ENCODE measurements at places on chromosomes 12 and 14. TPM values are rescaled to one million over a fixed set of nuclear protein-coding genes. Genes with fewer than 3 reads are reported as not detected.

Gene RAD9B
- total RNA-seq: 4.8 TPM

Gene VWF
- total RNA-seq: 187 TPM

Gene IL22
- not detected for total RNA-seq

DNA sequence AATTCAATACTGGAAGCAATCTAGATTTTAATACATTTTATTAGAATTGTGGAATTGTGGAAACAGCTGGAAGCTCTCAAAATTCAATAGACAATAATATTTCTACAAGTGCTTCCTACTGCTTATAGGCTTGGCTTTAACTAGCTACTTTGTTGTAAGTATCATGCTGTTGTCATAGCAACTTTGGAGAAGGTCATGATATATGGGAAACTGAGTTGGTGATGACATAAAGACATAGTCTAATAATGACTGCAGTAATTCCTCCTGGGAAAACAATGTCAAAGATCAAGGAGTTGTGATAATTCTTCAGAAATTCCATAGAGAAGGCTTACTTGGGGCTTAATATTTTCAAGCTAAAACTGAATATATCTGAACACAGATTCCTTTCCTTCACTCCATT lies 266.6 kb downstream of the KIF21A start:
- no peak overlapping the region for H3K27ac ChIP-seq
- no peaks in the 10 kb centered on the region for H3K4me1 ChIP-seq
- H3K27me3 ChIP-seq: no peaks in the 10 kb centered on the region

- peaks cover 29% of the 10 kb centered on the region for H3K27me3 ChIP-seq
- no peak for DNase-seq
- no peaks in the 10 kb centered on the region for H3K36me3 ChIP-seq
- H3K27ac ChIP-seq: no peak overlapping the region
These were observed 449 bp upstream of the SLC24A4 start for GRCh38 chr14:92322516-92322915.

DNA sequence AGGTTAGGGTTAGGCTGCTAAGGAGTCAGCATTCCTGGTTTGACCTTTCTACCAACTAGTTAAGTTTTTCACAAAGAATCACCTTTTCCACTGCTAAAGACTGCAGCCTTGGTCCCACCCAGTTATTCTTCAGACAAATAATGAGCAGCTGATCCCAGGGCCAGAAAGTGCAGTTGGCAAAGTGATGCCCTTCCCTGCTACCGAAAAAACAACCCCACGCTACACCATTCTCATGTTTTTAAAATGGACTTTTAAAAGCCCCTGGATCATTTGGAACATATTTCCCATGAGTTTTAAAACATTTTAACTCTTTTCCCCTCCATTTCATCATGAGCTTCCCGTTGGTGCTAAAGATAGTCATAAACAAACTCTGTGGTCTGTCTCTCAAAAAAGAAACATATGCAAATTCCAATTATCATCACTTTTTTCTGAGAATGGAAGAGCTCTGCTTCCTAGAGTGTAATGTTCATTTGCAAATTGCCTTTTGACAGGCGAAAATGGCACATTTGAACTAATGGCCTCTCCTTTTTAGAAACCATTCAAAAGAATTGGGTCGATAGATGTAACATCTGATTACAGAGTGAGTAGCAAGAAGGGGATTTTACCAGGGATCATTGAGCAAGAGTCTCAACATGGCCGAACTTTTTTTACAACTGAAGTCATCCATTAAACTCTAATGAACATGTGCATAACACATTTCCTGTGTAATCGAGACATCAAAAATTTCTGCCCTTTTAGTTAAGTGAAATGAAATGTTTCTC lies 129.3 kb upstream of the RAP1B start:
- no peak overlapping the region for H3K27ac ChIP-seq
- no peak for DNase-seq
- no peak overlapping the region for H3K4me3 ChIP-seq
- H3K4me1 ChIP-seq: no peaks in the 10 kb centered on the region
- no peaks in the 10 kb centered on the region for H3K36me3 ChIP-seq

- no peak overlapping the region for H3K4me3 ChIP-seq
- no peak for DNase-seq
- H3K27ac ChIP-seq: no peak overlapping the region
- no peaks in the 10 kb centered on the region for H3K36me3 ChIP-seq
- H3K27me3 ChIP-seq: no peaks in the 10 kb centered on the region
- no peaks in the 10 kb centered on the region for H3K4me1 ChIP-seq
These were observed 54.1 kb upstream of the DIO3 start for GRCh38 chr14:101506926-101507835.

GRCh38 chr14:51823706-51824105 lies 36.7 kb upstream of the GNG2 start:
- no peak overlapping the region for H3K4me3 ChIP-seq
- H3K4me1 ChIP-seq: peaks cover 9% of the 10 kb centered on the region
- no peaks in the 10 kb centered on the region for H3K27me3 ChIP-seq
- no peak for DNase-seq

DNA sequence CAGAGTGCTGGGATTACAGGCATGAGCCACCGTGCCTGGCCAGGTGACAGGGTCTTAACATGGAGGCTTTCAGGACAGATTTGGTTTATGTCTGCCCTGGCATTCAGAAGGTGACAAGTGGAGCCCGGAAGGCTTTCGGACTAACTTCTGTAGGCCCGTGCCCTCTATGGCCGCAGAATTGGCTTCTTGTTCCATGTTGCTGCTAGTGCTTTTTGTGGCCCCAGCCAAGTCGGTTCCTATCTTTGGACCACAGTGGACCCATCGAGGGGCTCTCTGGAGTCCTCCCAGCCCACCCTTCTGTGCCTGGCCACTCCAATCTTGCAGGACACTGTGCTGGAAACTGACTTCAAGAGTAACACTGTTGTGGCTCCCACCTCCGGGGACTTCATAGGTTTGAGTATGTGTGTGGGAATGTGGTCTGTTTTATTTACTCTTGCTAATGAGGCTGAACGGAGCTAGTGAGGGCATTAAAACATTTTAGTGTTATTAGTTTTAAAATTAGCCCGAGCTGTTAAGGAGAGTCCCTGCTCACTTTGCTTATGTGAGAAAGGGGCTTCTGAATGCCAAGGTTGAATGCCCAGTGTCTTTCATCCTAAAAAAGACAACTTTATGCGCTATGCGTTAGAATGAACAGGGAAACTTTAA lies 245.9 kb downstream of the CACNA1C start:
- peaks cover 37% of the 10 kb centered on the region for H3K4me1 ChIP-seq
- H3K27me3 ChIP-seq: no peaks in the 10 kb centered on the region
- no peak overlapping the region for H3K4me3 ChIP-seq
- no peaks in the 10 kb centered on the region for H3K36me3 ChIP-seq
- DNase-seq: no peak
- H3K27ac ChIP-seq: no peak overlapping the region

DNA sequence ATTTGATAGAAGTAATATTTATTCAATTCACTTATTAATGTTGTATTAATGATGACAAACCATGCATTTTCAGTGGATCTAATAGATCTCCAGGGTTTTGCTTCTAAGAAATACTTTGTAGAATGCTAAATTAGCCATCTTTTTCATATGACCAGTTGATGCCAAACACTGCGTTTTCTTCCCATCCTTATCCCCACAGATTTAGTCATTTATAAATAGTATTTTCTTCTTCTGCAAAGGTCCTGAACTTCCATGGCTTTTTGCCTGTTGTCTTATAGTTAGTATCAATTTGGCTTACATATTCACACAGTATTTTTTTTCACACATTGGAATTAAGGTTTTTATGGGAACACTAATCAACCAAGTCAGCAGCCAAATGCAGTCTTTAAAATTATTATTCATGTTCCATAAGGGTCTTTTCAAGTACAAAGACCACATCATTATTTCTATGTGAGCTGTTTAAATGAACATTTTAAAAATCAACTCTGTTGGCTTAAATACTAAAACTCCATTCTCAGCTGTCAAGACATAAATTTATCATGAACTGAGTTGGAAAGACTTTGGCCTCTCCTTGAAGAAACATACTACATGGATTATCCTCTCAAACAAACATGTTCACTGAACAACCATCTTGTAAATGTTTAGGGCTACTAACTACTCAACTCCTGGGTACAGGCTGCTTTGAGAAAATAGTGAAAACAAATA lies 1278.4 kb upstream of the FLRT2 start:
- no peak overlapping the region for H3K27ac ChIP-seq
- no peak for DNase-seq
- H3K4me1 ChIP-seq: peaks cover 3% of the 10 kb centered on the region

DNA sequence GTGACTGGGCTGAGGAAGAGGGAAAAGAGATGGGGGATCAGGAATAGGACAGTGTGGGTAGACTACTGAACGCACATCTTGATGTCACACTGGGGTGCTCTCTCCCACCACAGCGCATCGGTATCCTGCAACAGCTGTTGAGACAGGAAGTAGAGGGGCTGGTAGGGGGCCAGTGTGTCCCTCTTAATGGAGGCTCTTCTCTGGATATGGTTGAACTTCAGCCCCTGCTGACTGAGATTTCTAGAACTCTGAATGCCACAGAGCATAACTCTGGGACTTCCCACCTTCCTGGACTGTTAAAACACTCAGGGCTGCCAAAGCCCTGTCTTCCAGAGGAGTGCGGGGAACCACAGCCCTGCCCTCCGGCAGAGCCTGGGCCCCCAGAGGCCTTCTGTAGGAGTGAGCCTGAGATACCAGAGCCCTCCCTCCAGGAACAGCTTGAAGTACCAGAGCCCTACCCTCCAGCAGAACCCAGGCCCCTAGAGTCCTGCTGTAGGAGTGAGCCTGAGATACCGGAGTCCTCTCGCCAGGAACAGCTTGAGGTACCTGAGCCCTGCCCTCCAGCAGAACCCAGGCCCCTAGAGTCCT lies 6.9 kb downstream of the C1QL4 start:
- no peak overlapping the region for H3K27ac ChIP-seq
- peaks cover 11% of the 10 kb centered on the region for H3K4me1 ChIP-seq
- no peaks in the 10 kb centered on the region for H3K36me3 ChIP-seq

- no peak for DNase-seq
- no peak overlapping the region for H3K27ac ChIP-seq
- H3K4me3 ChIP-seq: no peak overlapping the region
- H3K27me3 ChIP-seq: no peaks in the 10 kb centered on the region
These were observed 45.5 kb downstream of the MGST1 start for GRCh38 chr12:16392846-16393535.

DNA sequence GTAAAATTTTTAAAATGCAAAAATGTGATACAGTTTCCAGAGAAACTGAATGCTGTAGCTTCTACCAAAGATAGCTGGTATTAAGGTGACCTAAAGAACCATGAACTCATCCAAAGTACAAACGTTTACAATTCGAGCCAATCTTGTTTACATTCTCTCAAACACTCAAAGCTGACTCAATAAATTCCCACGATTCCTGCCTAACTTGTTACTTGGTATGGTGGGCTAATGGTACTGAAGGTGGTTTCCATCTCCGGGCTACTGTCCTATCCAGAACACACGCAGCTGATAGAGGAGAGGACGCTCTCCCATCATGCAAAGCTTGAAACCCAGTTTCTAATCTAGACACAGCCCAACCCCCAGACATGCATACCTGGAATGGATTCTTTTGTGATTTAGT lies 31.5 kb downstream of the RAD9B start:
- DNase-seq: no peak
- no peak overlapping the region for H3K4me3 ChIP-seq
- H3K4me1 ChIP-seq: peaks cover 14% of the 10 kb centered on the region
- H3K27ac ChIP-seq: peak overlapping the region; percentile 33

- no peaks in the 10 kb centered on the region for H3K36me3 ChIP-seq
- H3K4me1 ChIP-seq: no peaks in the 10 kb centered on the region
- no peak overlapping the region for H3K4me3 ChIP-seq
- DNase-seq: no peak
- H3K27ac ChIP-seq: no peak overlapping the region
- H3K27me3 ChIP-seq: no peaks in the 10 kb centered on the region
These were observed 16.1 kb upstream of the KIF21A start for GRCh38 chr12:39459027-39459434.

DNA sequence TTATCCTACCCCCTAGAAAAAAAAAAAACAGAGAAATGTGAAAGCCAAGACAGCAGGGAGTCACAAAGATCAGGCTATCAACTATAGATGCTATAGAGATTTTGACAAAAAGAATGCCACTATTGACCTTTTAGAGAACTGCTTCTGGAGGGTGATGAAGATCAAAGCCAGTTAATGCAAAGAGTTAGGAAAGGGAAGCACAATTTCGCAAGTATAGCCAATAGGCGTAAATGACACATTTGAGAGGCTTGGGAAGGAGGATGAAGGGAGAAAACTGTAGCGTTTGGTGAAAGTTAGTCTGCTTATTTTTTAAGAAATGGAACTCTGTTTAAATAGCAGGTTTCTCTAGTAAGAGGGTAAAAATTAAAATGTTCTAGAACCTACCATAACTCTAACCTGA lies 190.7 kb downstream of the DUSP6 start:
- no peaks in the 10 kb centered on the region for H3K27me3 ChIP-seq
- no peak overlapping the region for H3K4me3 ChIP-seq
- no peaks in the 10 kb centered on the region for H3K36me3 ChIP-seq
- no peak for DNase-seq

GRCh38 chr12:132433641-132434395 lies 56.1 kb upstream of the FBRSL1 start:
- DNase-seq: no peak
- no peaks in the 10 kb centered on the region for H3K36me3 ChIP-seq
- H3K27me3 ChIP-seq: peaks cover 28% of the 10 kb centered on the region
- peaks cover 4% of the 10 kb centered on the region for H3K4me1 ChIP-seq

DNA sequence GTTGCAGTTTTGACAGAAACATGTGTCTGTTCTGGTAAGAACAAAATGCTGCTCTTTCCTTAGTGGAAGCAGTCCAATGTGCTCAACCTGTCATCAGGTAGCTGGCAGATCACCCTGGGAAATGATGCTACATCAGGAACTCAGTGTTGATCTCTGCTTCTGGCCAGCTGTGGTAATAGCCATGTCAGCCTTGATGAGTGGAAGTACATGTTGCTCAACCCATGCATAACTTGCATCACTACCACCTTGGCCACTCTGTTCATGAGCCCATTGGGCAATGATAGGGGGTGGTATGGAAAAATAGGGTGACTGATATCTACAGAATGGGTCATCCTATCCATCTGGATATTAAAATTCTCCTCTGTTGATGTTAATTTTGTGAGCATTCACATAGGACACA lies 411.0 kb downstream of the C12orf50 start:
- no peak overlapping the region for H3K27ac ChIP-seq
- DNase-seq: no peak
- H3K4me1 ChIP-seq: no peaks in the 10 kb centered on the region
- H3K36me3 ChIP-seq: no peaks in the 10 kb centered on the region
- H3K4me3 ChIP-seq: no peak overlapping the region

- no peak for DNase-seq
- no peaks in the 10 kb centered on the region for H3K27me3 ChIP-seq
- peaks cover 100% of the 10 kb centered on the region for H3K36me3 ChIP-seq
- no peak overlapping the region for H3K4me3 ChIP-seq
- H3K4me1 ChIP-seq: peaks cover 3% of the 10 kb centered on the region
These were observed 31.0 kb downstream of the EID3 start for GRCh38 chr12:104334581-104334980.

DNA sequence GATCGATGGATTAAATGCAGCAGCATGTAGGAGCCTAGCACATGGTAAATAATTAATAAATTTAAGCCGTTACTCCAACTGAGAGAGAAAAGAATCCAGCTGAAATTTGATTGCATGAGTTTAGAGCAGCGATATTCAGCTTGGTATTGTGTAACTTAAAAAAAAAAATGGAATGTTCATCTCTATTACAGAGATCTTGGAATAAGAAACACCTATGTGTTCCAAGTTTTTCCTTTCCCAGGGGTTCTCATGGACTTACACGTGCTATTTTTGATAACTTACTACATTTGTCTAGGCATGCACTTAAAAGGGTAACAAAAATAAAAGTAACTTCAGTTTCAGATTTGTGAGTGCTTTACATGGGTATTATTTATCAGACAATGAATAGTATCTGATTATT lies 122.8 kb downstream of the RASSF9 start:
- no peak for DNase-seq
- no peaks in the 10 kb centered on the region for H3K27me3 ChIP-seq
- H3K27ac ChIP-seq: no peak overlapping the region
- no peak overlapping the region for H3K4me3 ChIP-seq
- H3K36me3 ChIP-seq: no peaks in the 10 kb centered on the region

Data from heart left ventricle (tissue), 16 donors.